ENCODE measurements at places on chromosomes 6 and 20.

- DNase-seq = no peak
These were observed 17.3 kb downstream of the SMAP1 start for GRCh38 chr6:70684794-70685493.

- DNase-seq = no peak
These were observed 31.2 kb upstream of the SPDEF start for GRCh38 chr6:34587325-34587724.

DNA sequence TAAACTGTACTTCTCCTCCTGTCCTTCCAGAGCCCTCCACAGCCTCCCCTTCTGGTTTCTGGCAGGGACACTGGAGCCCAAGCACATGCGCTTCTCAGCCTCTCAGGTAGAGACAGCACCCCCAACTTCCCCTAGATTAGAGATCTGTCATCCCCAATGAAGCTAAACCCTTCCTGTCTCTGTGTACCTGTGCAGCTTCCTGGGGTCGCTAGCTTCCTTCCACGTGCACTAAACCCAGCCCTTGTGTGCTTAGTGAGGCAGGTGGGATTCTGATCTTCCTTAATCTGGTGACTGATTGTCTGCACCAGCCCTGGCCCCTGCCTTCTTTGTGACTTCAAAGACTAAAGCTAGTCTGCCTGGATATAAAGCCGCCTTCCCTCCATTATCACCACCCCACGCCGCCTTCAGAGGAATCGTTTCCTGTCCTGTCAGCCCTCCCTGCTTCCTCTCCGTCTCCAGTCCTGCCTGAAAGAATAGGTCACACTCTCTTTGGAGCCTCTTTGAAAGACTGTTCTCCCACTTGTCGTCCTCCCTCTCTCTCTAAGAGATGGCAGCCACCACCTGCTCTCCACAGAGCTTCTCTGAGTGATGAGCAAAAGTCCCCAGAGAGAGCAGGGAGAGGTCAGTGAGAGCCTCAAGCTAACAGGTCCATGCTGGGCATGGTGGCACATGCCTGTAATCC is 27.5 kb downstream of the CAPN11 start:
- no peak for DNase-seq

DNA sequence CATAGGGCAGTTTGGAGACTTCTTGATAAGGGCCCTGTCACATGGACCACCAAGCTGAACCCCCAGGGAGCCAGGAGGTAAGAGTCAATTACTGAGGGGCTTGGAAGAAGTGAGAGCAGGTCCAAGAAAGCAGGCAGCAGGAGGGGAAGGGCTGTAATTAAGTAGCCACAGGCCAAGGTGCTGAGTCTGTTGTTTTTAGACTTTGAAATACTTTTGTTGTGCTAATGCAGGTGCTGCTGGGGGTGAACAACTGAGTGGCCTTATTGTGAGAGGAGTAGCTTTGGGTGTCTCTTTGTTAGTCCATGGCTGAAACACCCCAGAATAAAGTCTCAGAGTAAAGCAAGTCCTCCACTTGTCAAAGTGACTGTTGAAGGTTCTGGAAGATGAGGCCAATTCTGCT is 267.0 kb upstream of the SUPT3H start:
- no peak for DNase-seq

GRCh38 chr6:158057213-158057987 is 75.7 kb downstream of the SYNJ2 start:
- DNase-seq = no peak

GRCh38 chr20:32037929-32038328 is 14.1 kb upstream of the HCK start:
- DNase-seq = no peak

GRCh38 chr20:7248281-7249201 is 481.1 kb downstream of the BMP2 start:
- DNase-seq = no peak

DNA sequence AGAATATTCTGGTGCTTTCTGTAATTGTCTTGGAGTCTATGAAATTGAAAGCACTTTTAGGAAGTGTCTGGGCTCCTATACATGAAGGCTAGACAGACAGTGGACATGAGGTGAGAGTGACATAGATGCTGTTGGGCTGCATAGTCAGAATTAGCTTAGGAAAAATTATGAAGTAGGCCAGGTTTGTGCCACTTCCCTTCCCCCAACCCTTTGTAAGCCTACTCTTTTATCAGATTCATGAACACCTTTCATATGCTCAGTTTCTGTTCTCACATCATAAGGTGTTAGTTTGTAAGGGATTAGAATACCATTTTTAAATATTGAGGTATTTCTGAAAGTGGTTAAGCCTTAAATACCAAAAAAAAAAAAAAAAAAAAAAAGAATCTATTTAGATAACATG is 18.4 kb upstream of the SNPH start:
- DNase-seq = no peak

DNA sequence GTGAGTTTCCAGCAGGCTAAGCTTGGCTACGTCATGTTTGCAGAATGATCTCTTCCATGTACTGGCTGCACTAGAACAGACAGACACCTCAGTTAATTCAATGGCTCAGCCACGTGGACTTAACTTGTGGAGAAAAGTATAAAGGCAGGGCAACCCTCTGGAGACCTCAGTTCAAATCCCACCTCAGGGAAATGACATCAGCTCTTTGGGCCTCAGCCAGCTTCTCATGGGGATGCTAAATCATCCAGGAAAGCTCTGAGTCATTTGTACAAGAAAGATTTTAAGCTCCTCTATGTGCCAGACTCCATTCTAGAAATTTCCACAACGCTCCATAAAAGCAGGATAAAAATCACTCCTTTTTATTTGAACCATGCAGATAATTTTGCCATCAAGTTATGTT is 128.5 kb upstream of the SALL4 start:
- DNase-seq = no peak

DNA sequence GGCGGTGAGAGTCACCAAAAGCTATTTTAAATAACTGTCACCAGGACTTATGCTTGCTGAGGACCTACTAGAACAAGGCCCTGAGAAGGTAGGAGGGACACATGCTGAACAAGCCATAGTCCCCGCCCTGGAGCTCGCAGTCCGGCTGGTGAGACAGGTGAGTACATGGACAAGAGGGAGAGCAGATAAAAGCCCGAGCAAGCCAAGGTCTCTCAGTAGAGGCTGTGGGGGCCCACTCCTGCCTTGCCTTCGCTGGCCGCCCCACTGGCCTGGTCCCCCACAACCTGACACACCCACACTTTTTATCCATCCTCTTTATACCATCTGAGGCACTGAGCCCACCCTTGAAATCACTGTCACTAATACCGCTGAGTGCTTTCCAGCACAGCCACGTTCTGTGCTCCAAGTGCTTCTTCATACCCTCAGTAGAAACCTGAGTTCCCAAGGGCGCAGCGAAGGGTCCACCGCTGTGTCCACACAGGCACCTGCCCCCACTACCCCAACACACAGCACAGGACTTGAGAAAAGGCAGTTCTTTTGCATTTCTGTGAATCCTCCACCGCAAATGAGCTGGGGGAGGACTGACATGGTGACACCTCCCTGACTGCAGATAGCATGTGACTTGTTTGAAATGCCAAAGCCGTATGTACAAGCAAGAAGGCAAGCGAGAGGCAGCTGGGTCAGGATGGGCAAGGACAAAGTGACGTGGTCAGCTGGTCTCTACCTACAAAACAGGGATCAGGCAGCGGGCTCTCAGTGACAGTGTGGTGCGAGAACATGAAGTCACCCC is 12.1 kb downstream of the DDRGK1 start:
- no peak for DNase-seq

All from AML-193 (cell line).